ENCODE measurements at places on chromosomes 1 and 21.

DNA sequence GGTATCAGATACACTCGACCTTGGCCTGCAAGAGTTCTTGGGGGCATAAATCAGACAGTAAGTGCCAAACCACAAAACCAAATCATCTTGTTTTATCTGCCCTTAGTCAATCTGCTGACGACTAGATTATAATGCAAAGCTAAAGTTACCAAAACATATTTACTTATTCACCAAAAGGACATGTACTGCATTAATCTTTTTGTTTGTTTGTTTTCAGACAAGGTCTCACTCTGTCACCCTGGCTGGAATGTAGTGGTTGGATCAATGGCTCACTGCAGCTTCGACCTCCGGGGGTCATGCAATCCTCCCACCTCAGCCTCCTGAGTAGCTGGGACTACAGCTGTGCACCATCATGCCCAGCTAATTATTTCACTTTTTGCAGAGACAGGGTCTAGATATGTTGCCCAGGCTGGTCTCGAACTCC, 114.7 kb downstream of the APP start:
- no peak for DNase-seq

GRCh38 chr1:84174051-84174556, 30.0 kb downstream of the PRKACB start:
- DNase-seq = peak; percentile 73

- no peak for DNase-seq
Observed at GRCh38 chr1:51734896-51735745, 118.2 kb downstream of the OSBPL9 start.

DNA sequence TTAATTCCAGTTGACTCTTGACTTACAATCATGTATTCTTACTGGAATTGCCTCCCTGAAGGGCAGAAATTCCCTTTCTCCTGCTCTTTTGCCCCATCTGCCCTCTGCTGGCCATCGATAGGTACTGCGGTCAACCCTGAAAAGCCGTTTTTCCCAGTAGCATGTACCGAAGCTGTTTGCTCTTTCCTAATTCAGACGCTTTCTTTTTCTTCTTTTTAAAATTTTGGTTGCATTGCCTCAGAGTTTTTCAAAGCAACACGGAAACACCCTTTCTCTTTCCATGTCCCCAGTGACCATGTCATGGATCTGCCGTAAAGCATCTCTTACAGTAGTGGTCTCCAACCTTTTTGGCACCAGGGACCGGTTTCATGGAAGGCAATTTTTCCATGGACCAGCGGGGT, 164.2 kb upstream of the C1orf21 start:
- DNase-seq = peak; percentile 47

- no peak for DNase-seq
Observed at GRCh38 chr1:107640207-107640606, 324.8 kb downstream of the VAV3 start.

DNA sequence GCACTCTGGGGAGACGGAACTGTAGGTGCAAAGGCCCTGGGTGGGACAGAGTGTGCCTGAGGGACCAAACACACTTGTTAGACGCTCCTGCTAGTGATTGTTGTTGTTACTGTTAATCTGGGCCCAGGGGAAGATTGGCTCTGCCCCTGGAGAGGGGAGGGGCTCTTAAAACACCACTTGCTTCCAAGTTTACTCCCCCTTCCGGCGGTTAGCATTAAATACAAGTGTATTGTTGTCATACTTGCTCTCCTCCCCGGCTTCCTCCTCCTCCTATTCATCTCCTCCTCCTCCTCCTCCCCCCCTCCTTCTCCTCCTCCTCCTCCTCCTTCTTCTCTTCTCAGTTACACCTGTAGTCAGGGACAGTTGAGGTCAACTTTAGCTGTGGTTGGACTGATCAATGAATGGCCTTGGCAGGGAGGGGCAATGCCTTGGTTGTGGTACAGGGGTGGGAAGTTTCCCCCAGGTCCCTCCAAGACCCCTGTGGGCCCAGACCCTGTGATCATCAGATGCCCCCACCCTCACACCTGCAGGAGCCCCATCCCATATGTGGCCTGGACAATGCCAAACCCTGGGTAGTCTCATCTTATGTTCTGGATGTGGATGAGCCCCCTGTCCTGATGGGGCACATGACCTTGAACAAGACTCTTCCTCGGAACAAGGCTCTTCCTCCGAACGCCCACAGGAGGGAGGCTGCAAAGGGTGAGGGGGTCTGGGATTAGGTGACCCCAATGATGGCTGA, 217.3 kb downstream of the PTPRU start:
- peak; percentile 17 for DNase-seq

- no peak for DNase-seq
Observed at GRCh38 chr1:100213141-100213540, 35.1 kb upstream of the LRRC39 start.

GRCh38 chr1:37153116-37154100, 119.1 kb upstream of the GRIK3 start:
- no peak for DNase-seq
